NCI-H2171 (cell line): ENCODE measurements at places on chromosomes 7 and 10.
A peak's percentile ranks its signal among the peaks of the same experiment; 100 is the strongest.

- peak; percentile 70 for DNase-seq
Measured at GRCh38 chr7:146660839-146661238, 544.2 kb downstream of the CNTNAP2 start.

GRCh38 chr10:126889421-126889820 lies 15.8 kb upstream of the DOCK1 start:
- DNase-seq, result no peak

- no peak for DNase-seq
Measured at GRCh38 chr7:141103847-141104429, 30.1 kb downstream of the TMEM178B start.

DNA sequence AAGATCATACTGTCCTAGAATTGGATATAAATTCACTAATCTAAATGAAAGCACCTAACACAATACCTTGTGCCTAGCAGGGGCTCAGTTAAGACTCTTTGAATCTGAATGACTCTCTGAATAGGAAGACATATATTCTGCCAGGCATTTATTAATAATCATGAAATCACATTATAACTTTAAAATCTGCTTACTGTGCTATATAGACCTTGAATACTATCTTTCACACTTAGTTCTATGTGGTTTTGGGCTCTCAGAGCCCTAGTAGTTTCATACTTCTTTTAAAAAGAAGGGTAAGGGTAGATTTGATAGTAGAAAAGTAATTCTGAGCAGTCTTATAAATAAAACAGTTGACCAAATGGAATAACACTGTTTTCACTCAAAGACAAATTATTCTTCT lies 10.2 kb downstream of the UBN2 start:
- DNase-seq, result no peak

- no peak for DNase-seq
Measured at GRCh38 chr7:151509670-151510333, 9.9 kb downstream of the RHEB start.

- DNase-seq, result no peak
Measured at GRCh38 chr10:9951481-9952257, 1066.0 kb upstream of the CELF2 start.

DNA sequence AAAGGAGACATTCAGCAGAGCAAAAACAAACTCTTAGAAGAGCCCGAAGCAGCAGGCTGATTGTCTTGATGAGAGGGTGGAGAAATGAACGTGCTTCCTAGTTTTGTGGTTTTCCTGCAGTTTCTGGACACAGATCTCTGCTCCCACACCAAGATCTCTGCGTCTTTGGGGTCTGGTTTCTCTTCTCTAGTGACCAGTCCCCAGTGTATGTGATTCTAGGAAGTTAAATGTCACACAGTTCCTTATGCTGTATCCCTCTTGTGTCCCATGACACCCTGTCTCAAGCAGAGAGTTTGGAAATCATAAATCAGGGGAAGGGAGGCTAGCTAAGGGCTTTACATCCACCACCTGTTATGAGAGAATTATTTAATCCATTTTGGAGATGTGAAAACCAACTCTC lies 55.4 kb upstream of the KLF14 start:
- no peak for DNase-seq

- no peak for DNase-seq
Measured at GRCh38 chr10:5195727-5196374, 786 bp upstream of the AKR1C4 start.

DNA sequence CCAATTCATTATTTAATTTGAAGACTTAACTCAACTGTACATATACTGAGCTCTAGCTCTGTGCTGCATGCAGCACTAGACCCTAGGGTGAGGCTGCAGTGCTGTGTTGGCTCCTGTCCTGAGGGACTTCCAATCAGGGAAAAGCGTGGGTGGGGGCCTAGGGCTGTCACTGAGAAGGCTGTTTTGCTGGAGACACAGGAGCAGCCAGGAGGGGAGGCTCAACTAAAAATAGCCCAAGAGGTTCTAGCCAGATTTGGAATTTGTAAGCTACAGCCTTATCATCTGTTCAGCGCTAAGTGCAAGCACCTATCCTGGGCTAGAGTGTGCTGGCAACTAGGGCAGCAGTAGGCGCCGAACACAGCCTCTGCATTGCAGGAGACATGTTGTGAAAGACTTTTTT lies 121.1 kb downstream of the VWC2 start:
- DNase-seq, result no peak

GRCh38 chr10:73368238-73368637 lies 9.6 kb upstream of the CFAP70 start:
- no peak for DNase-seq

DNA sequence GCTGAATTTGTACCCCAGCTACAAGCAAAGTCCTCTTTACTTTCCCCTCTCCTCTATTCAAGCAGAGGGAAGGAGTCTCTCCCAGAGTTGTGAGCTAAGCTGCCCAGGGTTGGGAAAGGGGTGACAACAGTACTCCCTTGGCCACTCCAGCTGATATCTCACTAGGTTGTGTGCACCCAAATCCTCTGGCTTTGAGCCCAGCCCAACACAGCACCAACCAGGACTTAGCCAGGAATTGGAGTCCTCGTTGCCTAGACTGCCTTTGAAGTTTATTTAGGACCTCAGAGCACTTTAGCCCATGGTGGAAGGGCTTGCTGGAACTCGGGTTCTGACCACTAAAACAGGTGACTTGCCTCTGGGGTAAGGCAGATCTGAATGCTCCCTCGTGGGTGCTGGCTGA lies 35.7 kb upstream of the DYNC1I1 start:
- DNase-seq, result no peak

- DNase-seq, result no peak
Measured at GRCh38 chr10:36278176-36278575, 636.1 kb upstream of the FZD8 start.

DNA sequence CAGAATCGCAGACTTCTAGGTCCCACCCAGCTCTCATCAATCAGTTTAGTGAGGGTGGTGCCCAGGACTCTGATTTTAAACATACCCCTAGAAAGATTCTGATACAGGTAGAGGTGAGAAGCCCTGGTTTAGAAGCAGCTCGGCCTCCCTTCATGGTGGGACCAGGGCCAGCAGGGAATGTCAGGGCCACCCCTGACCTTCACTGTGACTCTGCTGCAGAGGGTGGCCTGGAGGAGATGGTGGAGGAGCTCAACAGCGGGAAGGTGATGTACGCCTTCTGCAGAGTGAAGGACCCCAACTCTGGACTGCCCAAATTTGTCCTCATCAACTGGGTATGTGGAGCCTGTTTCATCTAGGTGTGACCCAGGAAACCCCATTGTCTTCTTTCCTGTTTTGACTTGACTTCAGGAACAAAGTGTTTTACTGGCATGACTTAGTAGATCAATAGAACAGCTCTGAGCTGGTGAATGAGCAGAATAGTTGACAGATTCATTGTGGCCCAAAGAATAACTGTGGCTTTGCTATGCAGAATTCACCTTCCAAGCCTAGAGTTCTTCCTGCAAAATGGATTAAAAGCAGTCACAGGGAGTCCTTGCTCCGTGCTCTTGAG lies 7.2 kb downstream of the DBNL start:
- DNase-seq, result no peak
